ENCODE measurements at places on chromosomes 5 and 9.
A peak's percentile ranks its signal among the peaks of the same experiment; 100 is the strongest.

GRCh38 chr5:155833287-155833686 is 493.7 kb upstream of the SGCD start:
- no peak for DNase-seq

- DNase-seq, result no peak
Observed at GRCh38 chr5:116669261-116670031, 94.8 kb upstream of the SEMA6A start.

DNA sequence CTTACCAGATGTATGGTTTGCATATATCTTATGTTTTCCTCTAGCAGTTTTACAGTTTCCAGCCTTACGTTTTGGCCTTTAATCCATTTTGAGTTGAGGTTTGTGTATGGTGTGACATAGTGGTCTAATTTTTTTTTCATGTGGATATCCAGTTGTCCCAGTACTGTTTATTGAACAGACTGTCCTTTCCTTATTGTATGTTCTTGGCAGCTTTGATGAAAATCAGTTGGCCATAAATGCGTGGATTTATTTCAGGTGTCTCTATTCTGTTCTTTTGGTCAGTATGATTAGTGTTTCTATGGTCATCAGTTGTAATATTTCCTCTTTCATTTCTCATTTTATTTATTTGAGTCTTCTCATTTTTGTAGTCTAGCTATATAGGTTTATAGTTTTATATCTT is 42.4 kb downstream of the SRFBP1 start:
- DNase-seq, result no peak

DNA sequence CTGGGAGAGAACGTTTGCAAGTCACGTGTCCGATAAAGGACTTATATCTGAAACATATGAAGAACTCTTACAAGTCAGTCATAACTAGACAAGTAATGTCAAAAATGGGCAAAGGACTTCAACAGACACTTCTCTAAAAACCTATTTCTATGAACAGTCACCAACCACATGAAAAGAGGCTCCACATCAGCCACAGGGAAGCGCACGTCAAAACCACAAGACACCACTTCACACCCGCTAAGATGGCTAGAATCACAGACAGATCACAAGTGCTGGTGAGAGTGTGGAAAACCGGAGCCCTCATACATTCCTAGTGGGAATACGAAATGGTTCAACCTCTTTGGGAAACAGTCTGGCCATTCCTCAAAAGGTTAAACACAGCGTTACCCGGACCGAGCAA is 11.5 kb upstream of the CARD9 start:
- no peak for DNase-seq

DNA sequence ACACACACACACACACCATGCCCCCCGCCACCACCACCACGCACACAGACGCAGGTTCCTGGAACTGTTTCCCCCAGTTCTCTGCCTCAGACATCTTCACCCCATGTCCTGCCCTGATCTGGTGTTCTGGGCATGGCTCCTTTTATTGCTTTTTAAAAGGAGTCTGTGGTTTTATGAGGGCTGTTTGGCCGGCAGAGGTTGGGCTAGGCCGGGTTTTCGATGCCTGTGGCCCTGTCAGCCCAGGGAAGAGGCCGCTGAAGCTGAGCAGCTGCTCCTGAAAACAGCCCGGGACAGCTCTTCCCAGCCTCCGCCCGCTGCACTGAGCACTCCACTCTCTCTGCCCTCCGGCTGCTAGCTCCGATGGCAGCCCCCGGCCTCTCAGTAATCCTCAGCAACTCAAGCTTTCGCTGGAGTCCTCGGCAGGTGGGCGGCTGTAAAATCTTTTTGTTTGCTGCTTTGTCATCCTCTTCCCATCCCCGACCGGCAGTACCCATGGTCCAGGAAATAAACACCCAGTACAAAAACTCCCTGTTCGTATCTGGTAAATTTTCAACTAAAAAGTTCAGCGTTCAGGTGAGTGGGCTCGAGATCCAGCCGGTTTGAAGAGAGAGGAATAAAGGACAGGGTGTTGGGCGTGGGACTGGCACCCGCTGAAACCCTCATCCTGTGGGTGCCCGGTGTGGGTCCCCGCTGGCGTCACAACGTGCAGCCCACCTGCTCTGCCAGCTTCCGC is 103.0 kb upstream of the ERCC6L2 start:
- DNase-seq, result no peak

- DNase-seq, result no peak
Observed at GRCh38 chr9:109329638-109330258, 8.9 kb upstream of the EPB41L4B start.

DNA sequence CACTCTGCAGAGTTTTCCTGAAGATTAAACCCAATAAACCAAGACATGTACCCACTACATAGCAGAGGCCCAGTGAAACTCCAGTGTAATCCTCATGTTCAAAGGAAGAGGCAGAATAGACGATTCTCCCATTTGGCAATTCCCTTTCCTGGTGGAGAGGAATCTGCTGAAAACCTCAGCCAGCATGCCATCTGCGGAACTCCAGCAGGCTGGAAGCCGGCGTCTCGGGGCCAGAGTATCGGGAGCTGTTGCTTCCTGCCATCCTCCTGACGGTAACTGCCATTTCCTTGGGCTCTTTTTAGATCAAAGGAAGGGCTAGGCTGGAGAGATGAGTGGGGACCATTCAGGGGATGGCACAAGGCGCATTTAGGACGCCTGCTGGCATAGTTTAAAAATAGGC is 20.5 kb downstream of the NEURL1B start:
- no peak for DNase-seq

DNA sequence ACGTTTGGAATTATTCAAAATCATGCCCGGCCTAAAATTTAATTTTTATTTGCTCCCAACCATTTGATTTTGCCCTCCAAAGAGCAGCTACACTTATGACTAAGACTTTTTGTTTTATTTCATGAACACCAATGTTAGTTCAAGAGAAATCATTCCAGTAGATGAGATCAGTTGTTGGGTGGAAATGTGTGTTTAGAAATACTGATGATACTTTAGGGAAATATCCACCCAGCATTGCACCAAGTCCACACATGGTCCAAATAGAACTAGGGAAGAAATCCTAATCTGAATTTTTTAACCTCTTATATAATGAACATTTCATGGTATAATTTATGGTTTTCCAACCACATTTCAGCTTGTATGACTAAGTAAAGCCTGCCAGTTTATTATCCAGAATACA is 28.3 kb upstream of the GOLPH3 start:
- no peak for DNase-seq

GRCh38 chr5:126097876-126098275 is 325.3 kb upstream of the GRAMD2B start:
- DNase-seq, result no peak

DNA sequence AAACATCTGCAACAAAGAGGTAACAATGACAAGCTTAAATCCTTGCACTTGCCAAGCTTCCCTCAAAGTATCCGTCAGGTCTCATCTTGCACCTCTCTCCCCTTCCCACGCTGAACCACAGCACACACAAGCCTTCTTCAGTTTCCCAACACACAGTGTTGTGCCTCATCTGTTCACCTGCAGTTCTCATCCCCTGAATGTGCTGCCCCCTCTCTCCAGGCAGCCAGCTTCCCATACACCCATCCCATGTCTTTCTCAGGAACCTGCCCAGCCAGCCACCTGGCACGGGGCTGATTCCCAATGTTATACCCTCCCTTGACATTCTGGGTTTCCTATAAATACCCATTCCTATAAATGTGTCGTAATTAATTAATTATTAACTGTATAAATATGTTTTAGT is 314.8 kb downstream of the PRELID2 start:
- DNase-seq, result no peak

- no peak for DNase-seq
Observed at GRCh38 chr9:91920630-91921350, 29.2 kb downstream of the ROR2 start.

GRCh38 chr5:72079288-72079687 is 28.0 kb upstream of the MAP1B start:
- DNase-seq, result no peak

DNA sequence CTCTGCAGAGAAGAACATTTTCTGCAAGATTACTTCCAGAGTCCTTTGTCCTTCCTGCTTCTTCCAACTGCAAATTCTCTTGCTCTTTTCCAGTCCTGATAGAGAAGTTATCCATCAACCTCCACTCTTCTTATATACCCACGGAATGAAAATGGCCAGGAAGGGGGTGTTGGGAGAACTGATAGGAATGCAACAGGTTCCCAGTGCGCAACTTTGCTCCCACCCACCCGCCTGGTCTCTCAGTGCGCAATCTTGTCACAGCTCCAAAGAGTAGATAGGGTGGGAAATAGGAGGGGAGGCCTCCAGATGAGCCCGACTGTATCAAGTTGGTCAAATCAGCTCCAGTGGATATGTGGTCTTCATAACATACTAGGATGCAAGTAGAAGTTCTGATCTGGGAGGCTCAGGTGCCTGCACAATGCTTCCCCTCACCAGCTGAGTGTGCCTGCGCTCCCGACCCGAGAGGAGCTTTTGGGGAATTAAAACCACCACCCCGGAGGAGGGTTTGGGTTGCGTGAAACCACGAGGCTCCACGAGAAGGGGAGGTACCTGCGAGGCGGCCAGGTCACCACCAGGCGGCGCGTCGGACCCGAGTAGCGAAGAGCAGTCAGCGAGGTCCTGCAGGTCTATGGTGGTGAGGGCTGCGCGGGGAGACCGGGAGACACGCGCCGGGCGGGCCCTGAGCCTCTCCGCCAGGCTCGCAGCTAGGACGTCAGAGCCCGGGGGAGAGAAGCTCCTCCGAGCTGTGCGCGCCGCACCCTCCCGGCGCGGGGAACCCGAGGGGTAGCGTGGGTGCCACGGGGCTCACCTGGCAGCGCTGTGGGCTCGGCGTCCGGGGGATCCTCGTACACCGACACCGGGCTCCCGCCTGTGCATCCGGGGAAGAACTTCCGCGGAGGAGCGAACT is 835 bp downstream of the MCIDAS start:
- peak; percentile 69 for DNase-seq

GRCh38 chr5:174937201-174938123 is 213.1 kb downstream of the MSX2 start:
- no peak for DNase-seq

DNA sequence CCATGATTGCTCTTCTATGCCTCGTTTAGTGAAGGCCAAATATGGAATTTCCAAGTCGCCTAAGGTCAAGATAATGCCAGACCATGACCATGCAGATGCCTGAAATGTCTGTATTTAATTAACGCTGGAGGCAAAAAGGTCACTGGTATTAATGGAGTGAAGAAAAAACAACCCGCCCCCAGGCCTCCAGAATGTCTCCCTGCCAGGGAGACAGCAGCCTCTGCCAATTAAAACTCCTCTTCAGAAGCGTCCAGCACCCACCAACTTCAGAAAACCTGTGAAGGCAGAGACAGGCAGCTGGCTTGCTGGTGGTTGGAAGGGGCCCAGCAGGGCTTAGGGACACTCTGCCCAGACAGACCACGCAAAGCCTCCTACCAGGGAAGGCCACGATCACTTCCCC is 94.4 kb downstream of the VAV2 start:
- no peak for DNase-seq

- no peak for DNase-seq
Observed at GRCh38 chr9:36935332-36935731, 98.7 kb downstream of the PAX5 start.

GRCh38 chr9:89313842-89314241 is 2.8 kb downstream of the CKS2 start:
- no peak for DNase-seq

- DNase-seq, result peak; percentile 56
Observed at GRCh38 chr5:55037046-55037771, 13.2 kb downstream of the GZMK start.

DNA sequence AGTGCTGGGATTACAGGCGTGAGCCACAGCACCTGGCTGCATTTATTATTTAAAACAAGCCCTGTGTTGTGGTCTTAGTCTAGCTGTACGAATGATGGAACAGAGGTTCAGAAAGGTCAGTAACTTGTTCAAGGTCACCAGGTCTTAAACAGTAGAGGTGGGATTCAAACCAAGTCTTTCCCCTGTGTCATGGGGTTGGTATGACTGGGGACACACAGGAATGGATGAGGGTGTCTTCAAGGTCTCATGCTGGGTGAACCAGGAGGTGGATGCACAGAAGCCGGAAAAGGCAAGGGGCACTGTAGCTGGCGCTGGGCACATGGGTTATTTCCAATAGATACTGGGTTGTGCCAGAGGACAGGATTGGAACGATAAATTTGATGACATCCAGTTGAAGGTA is 32.2 kb upstream of the TJP2 start:
- no peak for DNase-seq

- DNase-seq, result no peak
Observed at GRCh38 chr5:6572825-6573380, 59.9 kb downstream of the NSUN2 start.

- peak; percentile 52 for DNase-seq
Observed at GRCh38 chr5:133552925-133553525, 59.3 kb downstream of the FSTL4 start.

- DNase-seq, result no peak
Observed at GRCh38 chr5:141419074-141419880, 1.6 kb upstream of the PCDHGA11 start.

DNA sequence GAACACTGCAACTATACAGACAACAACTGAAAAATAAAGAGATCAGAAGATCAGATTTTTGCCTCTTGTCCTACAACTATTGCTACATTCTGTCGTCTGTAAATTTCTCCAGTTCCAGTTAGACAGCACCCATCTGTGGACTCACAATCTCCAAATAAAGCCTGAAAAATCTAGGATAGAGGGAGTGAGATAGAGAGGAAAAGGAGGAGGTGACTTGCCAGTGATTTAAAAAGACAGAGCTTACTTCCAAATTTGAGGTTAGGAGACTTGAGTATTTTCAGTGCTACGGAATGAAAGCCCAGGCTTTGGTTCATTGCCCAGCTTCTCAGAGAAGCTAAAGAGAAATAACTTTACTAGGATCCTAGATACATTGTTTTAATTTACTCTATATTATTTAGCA is 63.6 kb downstream of the PTCD2 start:
- no peak for DNase-seq

- no peak for DNase-seq
Observed at GRCh38 chr5:43010935-43011315, 29.2 kb downstream of the ANXA2R start.

DNA sequence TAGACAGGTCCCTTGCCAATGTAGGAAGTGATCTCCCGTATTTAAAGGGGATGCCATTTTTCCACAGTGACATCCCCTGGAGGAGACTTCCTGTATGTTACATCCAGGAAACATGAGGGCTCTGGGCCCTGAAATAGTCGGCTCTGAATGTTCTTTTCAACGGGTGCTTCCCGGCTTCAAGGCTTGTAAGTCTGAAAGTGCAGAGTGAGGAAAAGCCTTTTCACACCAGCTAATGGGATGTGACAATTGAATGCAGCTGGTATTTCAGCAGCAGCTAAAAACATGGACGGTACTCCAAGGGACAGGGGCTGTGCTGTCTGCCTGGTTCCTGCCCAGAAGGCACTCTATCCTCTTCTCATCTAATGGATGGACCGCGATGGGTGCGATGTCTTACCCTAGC is 1.4 kb downstream of the IL9 start:
- DNase-seq, result no peak

DNA sequence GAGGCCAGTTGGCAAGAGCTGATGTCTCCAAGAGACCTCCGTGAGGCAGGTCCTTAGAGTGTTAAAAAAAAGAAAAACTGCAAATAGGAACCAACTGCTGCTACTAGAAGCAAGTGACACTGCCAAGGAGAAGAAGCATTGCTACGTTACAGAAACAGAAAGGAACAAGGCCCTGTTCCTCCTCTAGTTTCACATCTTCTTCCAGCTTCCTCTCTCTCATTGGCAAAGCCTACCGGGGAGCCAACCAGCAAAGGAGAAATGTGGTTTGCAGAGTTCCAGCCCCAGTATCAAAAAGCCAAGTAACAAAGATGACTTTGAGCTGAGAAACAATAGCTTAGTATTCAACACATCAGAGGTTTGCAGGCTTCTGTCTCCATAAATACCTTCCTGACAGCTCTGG is 145.9 kb downstream of the PRELID2 start:
- no peak for DNase-seq
